Naive B cell (primary cell): ENCODE measurements at places on chromosomes 7 and 10. TPM values are rescaled to one million over a fixed set of nuclear protein-coding genes. Genes with fewer than 3 reads are reported as not detected.

Gene RBP3
- polyA plus RNA-seq = not detected

Gene MMD2
- polyA plus RNA-seq = not detected

Gene ZNF680
- polyA plus RNA-seq = 3.7 TPM

Gene EPO
- not detected for polyA plus RNA-seq

GRCh38 chr7:110852156-110852940, 238.6 kb upstream of the LRRN3 start:
- no peak for DNase-seq
- no peak overlapping the region for H3K27ac ChIP-seq
- no peaks in the 10 kb centered on the region for H3K4me1 ChIP-seq
- H3K27me3 ChIP-seq = no peaks in the 10 kb centered on the region

GRCh38 chr7:100351657-100352058, 6.3 kb upstream of the PILRB start:
- peak overlapping the region; percentile 29 for H3K4me3 ChIP-seq
- peaks cover 13% of the 10 kb centered on the region for H3K4me1 ChIP-seq
- H3K36me3 ChIP-seq = no peaks in the 10 kb centered on the region
- no peak overlapping the region for H3K27ac ChIP-seq

DNA sequence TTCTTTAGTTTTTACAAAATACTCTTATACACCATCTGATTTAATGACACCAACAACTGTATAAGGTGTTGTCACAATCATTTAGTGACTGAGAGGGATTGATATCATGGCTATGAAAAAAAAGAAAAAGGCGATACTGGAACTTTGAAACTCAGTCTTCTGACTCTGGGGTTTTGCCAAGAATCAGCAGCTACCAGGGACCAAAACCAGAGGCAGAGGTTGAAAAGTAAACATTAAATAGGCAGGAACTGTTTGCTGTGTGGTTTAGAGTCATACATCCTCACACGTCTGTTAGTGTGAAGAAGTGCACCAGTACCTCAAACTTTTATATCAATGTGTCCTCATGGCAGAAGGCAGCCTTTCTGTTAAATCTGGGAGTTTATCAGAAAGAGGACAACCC, 19.9 kb upstream of the GGCT start:
- DNase-seq = no peak
- no peaks in the 10 kb centered on the region for H3K27me3 ChIP-seq
- H3K27ac ChIP-seq = no peak overlapping the region
- no peak overlapping the region for H3K4me3 ChIP-seq
- no peaks in the 10 kb centered on the region for H3K36me3 ChIP-seq

GRCh38 chr7:92563345-92563744, 26.8 kb downstream of the FAM133B start:
- no peak for DNase-seq
- no peak overlapping the region for H3K4me3 ChIP-seq
- no peaks in the 10 kb centered on the region for H3K4me1 ChIP-seq
- peak overlapping the region; percentile 16 for H3K27ac ChIP-seq
- peaks cover 16% of the 10 kb centered on the region for H3K36me3 ChIP-seq
- no peaks in the 10 kb centered on the region for H3K27me3 ChIP-seq

DNA sequence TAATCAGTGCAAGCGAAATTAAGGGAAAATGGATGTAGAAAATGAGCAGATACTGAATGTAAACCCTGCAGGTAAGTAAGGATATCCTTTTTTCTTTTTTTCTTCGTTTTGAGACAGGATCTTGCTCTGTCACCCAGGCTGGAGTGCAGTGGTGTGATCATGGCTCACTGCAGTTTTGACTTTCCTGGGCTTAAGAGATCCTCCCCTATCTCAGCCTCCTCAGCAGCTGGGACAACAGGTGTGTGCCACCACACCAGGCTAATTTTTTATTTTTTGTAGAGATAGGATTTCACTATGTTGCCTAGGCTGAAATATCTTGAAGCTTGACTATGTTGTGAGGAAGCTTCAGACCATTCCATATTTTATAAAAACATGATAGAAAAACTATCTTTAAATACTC, 4.3 kb downstream of the PDCD4 start:
- no peak overlapping the region for H3K4me3 ChIP-seq
- peaks cover 9% of the 10 kb centered on the region for H3K36me3 ChIP-seq
- no peak for DNase-seq
- no peaks in the 10 kb centered on the region for H3K27me3 ChIP-seq

DNA sequence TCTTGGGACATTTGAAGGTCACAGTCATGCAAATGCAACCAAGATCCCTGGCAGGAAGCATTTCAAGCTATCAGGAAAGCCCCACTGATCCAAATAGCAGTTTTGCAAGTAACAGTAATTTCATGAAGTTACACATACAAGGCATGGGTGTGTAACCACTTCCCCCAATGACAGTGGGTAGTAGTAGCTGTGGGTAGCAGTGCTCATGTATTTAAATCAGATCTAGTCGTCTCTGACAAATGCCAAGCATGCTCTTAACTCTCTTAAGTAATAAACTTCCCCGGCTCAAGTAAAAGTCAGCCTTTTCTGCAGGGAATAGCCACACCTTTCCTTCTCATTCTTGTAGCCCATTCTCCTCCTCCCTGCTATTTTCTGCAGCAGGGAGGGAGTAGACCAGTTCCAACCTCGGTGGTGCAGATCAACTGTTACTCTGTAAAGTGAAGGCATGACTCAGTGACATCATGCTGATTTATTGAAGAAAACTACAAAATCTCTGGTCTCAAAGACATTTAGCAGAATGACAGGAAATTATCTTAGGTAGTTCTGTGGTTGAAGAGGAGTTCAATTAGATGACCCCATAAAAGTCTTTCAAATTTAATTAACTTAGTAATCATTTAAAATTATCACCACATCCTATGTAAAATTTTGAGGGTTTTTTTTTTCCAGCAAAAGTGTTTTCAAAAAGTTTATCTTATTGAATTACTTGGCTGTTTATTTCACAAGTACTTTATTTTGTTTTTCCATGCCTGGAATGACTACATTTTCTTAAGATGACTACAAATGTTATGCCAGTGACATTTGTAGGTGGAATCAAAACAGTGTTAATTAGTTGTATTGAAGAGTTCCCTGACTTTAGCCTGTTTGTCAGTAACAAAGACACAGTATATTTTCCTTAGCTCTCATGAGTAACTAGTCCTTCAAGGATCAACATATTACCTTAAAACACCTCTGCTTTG, 568.3 kb downstream of the INHBA start:
- DNase-seq = no peak
- H3K36me3 ChIP-seq = no peaks in the 10 kb centered on the region
- no peak overlapping the region for H3K4me3 ChIP-seq
- no peaks in the 10 kb centered on the region for H3K27me3 ChIP-seq

GRCh38 chr7:77563275-77563674, 26.2 kb downstream of the PTPN12 start:
- H3K4me1 ChIP-seq = peaks cover 6% of the 10 kb centered on the region
- no peak overlapping the region for H3K27ac ChIP-seq
- H3K4me3 ChIP-seq = no peak overlapping the region
- H3K27me3 ChIP-seq = no peaks in the 10 kb centered on the region

DNA sequence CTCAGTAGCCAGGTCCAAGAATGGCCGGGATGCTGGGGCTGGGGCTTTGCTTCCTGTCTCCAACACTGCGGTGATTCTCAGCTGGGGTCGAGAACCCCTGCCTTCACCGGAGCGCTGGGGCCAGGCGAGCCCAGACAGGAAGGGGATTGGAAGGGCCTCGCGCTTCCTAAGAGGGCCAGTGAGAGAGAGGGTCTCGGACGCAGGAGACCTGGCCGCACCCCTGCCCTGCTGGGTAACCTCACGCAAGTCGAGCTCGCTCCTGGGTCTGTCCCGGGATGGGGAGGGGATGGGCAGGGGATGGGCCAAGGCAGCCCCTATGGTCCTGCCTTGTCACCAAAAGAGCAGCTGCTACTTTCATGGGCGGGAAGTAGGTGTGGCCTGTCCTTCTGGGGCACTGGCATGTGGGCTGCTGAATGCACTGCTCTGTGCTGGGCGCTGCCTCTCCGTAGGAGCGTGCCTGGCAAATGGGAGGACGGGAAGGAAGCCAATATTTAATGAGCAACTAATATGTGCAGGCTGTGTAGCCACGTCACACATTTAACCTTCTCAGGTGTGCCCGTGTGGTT, 20.0 kb downstream of the KCNK18 start:
- no peaks in the 10 kb centered on the region for H3K36me3 ChIP-seq
- no peak overlapping the region for H3K27ac ChIP-seq
- H3K27me3 ChIP-seq = peaks cover 27% of the 10 kb centered on the region
- peak; percentile 1 for DNase-seq

DNA sequence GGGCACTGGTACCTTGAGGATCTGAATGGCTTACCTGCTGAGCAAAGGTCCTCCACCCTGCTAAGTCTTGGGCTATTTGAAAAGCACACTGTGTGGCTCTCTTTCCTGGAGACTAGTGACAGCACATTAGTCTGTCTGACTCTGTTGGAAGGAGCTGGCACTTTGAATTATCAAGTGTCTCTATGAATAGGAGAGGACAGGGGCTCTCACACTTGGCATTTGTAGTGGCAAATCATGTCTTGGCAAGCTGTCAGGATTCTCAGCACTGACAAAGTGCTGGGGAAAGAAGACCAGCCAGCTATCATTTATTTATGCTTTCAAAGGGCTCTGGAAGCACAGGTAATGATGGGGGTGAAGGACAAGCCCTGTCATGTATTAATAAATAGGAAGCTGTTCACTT, 62.8 kb downstream of the MTPN start:
- H3K36me3 ChIP-seq = peaks cover 14% of the 10 kb centered on the region
- H3K27me3 ChIP-seq = no peaks in the 10 kb centered on the region
- peaks cover 21% of the 10 kb centered on the region for H3K4me1 ChIP-seq
- no peak overlapping the region for H3K27ac ChIP-seq
- no peak overlapping the region for H3K4me3 ChIP-seq
- no peak for DNase-seq

DNA sequence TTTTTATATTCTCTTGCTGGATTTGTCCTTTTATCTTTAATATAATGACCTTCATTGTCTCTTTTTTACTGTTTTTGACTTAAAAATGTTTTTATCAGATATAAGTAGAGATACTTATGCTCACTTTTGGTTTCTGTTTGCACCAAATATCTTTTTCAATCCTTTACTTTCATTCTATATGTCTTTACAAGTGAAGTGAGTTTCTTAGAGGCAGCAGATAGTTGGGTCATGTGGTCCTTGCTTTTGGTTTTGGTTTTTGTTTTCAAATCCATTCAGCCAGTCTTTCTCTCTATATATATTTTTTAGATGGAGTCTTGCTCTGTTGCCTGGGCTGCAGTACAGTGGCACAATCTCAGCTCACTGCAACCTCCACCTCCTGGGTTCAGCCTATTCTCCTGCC, 932.4 kb upstream of the LRRTM3 start:
- no peaks in the 10 kb centered on the region for H3K27me3 ChIP-seq
- DNase-seq = no peak
- peaks cover 5% of the 10 kb centered on the region for H3K36me3 ChIP-seq
- no peak overlapping the region for H3K4me3 ChIP-seq

DNA sequence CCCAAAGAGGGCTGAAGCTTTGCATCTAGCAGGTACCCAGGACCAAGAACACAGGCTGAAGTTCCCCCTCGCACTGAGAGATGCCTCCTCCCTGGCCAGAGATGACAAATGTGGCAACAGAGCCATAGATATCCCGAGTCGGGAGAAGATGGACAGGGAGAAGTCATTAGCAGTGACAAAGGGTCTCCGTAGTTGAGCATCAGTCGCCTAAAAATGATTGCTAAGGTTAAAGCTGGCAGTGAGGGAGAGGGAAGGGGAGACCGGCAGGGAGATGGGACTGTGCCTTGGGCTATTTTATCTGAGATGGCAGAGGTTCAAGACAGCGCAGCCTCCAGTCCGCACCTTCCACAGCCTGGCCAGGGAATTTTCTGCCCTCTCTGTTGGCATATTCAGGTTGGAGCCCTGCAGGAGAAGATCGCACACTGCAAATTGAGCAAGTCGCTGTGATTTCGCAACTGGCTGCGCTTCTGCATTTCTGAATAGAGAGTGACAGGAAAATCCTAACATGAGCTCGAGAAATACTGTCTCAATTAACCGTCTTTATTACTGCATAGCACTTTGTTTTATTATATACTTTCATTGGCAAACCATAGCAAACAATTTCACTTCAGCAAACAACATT, 238.9 kb upstream of the GPR26 start:
- no peak overlapping the region for H3K27ac ChIP-seq
- H3K36me3 ChIP-seq = no peaks in the 10 kb centered on the region
- DNase-seq = no peak
- H3K4me3 ChIP-seq = no peak overlapping the region
- H3K27me3 ChIP-seq = peaks cover 42% of the 10 kb centered on the region

- no peak for DNase-seq
- no peak overlapping the region for H3K27ac ChIP-seq
- no peaks in the 10 kb centered on the region for H3K27me3 ChIP-seq
- H3K4me1 ChIP-seq = peaks cover 9% of the 10 kb centered on the region
Measured at GRCh38 chr10:79336276-79336675, 11.0 kb upstream of the PPIF start.

- H3K4me3 ChIP-seq = no peak overlapping the region
- H3K36me3 ChIP-seq = no peaks in the 10 kb centered on the region
- no peaks in the 10 kb centered on the region for H3K27me3 ChIP-seq
- peak overlapping the region; percentile 6 for H3K27ac ChIP-seq
Measured at GRCh38 chr7:36190447-36191291, 37.6 kb downstream of the EEPD1 start.

DNA sequence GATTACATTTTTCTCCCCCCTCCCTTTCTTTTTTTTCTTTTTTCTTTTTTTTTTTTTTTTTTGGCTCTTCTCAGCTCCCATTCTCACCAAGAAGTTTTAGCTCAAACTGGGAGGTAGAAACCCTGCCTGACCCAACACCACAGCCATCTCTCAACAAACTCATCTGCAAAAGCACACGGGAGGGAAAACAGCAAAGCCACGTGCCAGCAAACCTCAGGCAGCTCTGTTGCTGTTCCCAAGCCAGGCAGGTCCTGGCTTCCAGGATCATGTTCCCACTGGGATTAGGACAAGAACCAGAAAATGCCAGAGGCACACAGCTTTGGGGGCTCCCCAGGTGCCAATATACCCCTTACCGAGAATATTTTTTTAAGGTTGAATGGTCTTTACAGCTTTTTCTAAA, 56.7 kb downstream of the ITIH5 start:
- no peaks in the 10 kb centered on the region for H3K27me3 ChIP-seq
- H3K27ac ChIP-seq = no peak overlapping the region
- no peaks in the 10 kb centered on the region for H3K4me1 ChIP-seq
- H3K36me3 ChIP-seq = no peaks in the 10 kb centered on the region
- no peak overlapping the region for H3K4me3 ChIP-seq

- H3K36me3 ChIP-seq = peaks cover 10% of the 10 kb centered on the region
- H3K27ac ChIP-seq = no peak overlapping the region
- no peak for DNase-seq
- peaks cover 41% of the 10 kb centered on the region for H3K4me1 ChIP-seq
- no peaks in the 10 kb centered on the region for H3K27me3 ChIP-seq
Measured at GRCh38 chr10:101690461-101690860, 4.5 kb downstream of the FBXW4 start.
